Stimulated activated CD4-positive, alpha-beta T cell treated with anti-CD3 and anti-CD28 coated beads, Interleukin-1b, Interleukin-23, amount 100 ng/mL, for 1 hour (primary cell): ENCODE measurements at places on chromosomes 11 and 22.

DNA sequence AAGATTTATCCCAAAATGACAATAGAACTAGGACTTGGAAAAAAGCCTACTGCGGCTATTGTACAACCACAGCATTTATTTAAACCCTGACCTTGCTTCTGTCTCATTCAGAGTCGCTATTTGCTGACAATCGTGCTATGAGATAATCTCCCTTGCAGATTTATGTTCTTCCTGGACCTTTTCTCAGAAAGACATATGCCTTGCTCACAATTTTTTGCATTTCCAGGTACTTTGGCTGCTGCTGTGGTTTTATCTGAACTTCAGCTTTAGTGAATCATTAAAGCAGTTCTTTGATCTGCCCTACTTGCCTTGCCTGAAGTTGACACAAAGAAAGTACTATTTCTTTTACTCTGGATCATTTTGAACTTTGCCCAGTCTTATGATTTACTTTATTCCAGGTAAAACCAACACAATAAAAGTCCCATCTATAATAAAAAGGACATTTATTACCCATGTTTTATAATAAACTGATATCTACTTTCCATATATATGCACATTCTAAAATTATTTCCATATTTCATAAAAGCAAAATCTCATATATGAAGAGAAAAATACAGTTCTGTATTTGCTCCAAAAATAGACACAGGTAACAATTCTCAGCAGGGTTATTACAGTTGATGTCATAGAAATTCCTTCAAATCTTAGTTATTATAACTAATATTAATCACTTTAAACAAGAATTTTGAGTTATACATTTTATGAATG, 63.4 kb upstream of the CARD18 start:
- DNase-seq, result no peak

GRCh38 chr11:130227373-130227772, 67.8 kb downstream of the ST14 start:
- DNase-seq, result no peak

DNA sequence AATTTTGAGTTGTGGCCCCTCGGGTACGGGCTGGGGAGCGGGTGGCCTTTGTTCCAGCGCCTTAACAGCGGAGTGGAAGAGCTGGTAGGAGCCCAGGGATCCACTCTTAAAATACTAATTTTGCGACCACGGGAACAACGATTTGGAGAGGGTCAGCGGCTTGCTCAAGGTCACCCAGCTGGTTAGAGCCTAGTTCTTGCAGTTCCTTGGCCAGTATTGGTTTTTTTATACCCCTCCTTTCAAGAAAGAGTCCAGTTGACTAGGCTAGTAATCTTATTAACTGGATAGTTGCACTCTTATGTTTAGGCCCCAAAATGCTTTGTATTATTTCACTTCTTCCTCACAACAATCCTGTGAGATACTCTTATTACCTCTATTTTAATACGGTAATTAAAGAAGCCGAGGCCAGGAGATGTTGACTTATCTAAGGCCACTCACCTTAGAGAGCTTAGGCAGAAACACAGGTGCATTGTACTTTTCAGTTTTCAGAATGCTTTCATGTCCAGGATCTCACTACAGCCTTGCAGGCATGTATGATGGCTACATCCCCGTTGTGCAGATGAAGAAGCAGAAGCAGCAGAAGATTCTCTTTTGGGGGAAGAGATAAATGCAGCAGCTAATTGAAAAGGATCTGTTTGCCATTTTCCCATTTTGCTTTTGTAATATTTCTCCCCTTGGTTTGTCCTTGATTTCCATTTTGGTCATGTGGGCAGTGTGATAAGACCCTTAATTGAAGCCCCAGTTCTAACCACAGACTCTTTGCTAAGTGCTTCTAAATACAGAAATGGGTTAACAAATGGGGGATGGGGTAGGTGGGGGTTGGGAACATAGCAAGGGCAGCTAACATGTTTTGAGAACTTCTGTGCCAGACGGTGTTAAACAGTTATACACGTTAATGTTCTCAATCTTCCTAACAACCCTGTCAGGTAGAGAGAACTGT, 1.4 kb downstream of the SREBF2 start:
- DNase-seq, result no peak

DNA sequence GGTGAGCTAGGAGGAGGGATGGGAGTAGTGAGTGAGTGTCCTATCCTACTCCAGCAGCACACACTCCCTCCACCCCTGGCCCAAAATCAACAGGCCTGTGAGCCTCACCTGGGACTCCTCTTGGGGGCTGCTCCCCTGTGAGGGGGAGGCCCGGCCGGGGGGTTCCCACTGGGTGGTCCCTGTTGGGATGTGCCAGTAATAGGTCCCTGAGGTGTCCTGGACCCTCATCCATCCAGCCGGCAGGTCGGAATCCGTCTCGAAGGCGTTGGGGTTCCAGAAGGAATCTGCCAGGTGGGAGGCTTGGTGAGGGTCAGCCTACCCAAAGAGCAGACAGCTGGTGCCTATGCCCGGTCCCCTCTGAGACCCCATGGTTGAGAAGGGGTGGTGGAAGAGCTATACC, 13.3 kb downstream of the SMPD1 start:
- no peak for DNase-seq

DNA sequence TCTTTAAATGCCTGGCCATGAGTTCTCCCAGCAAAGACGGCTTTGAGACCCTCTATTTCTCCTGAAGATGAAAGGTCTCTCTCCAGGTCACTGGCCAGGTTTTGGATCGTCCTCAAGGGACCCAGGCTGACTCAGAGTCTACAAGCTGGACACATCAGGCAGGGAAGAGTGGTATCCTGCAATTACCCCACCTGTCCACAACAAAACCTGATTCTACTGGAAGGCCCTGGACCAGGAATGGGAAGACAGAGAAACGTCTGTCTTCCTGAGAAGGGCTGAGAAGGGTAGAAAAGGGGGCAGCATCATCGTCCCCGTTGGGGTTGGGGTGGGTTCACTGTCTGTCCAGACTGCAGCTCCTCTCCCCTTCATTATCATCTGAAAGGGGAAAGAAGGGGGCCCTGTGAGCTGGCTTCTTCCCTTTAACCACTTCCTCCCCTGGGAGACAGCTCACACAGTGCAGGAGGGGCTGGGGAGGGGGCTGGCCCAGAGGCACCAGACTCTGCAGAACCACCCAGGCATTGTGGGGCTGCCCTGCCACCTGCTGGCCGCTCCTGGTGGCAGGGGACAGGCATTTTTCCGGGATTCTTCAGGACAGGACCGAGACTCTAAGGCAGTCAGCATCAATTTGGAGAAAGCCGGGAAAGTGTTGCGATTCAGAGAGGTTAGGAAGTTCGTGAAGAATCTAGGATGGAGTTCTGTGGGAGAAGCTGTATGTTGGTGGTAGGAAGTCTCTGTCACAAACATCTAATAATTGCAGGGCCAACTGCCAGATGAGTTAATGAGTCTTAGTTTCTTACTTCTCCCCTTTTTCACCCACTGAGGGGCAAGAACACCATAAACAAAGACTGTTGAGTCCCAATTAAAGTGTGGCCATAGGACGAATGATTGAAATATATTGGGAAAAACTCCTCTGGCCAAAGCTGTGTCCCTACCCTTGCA, 57.6 kb downstream of the SYN3 start:
- no peak for DNase-seq

- DNase-seq, result no peak
Observed at GRCh38 chr11:117430293-117430955, 102.8 kb downstream of the CEP164 start.

DNA sequence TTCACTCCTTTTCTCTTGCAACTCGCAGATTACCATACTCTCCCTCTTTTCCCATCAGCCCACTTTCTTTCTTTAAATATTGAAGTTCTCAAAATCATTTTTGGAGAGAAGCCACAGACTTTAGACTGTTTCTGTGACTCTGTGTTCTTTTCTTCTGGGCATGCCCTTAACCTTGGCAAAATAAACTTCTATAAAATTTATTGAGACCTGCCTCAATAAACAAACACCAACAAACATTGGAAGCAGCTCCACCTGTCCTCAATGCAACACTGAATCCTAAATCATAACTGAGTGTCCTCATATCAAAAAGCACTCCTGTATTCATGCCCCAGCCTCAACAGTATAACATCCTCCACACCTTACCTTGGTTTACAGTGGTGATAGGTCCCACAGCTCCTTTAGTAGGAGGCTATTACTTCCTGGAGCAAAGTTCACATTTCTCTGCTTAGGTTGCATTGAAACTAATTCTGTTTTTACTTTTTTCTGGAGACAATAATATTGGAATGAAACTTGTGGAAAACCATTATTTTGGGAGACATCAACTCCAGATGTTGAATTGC, 320.0 kb upstream of the LRRC4C start:
- no peak for DNase-seq

- no peak for DNase-seq
Observed at GRCh38 chr11:86941077-86941870, 13.9 kb downstream of the FZD4 start.

DNA sequence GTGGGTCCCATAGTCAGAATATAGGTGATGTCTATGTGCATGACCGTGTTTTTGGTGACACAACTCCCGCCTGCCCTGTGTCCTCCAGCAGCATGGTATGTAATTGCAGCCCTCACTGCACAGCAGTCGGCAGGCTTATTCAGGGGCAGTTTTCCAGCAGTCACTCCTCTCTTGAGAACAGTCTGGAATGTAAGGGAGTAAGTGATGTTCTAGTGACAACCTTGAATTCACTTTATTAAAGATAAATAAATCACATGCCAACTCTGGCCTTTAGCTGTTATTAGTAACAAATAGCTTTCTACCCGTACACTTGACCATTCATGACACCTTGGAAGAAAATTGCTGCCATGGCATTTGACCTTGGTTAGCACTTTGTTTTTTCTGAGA, 27.9 kb downstream of the ZNRF3 start:
- DNase-seq, result no peak

GRCh38 chr22:50671641-50672040, 982 bp upstream of the SHANK3 start:
- no peak for DNase-seq

DNA sequence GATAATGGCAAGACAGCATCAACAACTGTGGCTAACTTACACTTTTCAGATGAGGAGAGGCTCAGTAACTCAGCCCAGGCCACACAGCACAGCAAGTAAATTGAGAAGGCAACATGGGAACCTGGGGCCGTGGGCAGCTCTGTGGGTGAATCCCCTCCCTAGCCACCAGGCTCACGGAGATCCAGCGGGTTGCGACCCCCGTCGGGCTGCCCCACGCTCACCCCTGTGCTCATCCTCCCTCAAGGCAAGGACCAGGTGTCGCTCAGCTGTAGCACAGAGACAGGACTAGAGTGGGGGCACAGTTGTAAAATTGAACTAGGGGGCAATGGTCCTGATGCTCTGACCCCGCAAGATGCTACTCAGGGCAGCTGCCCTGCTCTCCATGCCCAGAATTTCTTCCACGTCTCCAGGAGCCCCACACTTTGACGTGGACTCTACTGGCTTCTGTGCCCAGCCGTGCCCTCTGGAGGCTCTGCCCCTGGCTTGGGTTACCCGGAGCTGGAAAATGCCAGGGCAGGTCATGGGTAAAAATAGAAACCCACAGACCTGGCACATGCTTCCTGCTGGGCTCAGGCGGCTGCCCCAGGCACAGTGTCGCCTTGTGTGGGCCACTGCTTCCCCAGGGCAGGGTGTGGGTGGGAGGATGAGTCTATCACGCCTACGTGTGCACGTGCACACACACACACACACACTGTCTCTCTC, 9.0 kb downstream of the TUBA8 start:
- DNase-seq, result no peak

GRCh38 chr22:37183432-37184379, 4.3 kb downstream of the C1QTNF6 start:
- DNase-seq, result no peak

GRCh38 chr11:72349616-72350218, 84.6 kb downstream of the CLPB start:
- DNase-seq, result no peak

DNA sequence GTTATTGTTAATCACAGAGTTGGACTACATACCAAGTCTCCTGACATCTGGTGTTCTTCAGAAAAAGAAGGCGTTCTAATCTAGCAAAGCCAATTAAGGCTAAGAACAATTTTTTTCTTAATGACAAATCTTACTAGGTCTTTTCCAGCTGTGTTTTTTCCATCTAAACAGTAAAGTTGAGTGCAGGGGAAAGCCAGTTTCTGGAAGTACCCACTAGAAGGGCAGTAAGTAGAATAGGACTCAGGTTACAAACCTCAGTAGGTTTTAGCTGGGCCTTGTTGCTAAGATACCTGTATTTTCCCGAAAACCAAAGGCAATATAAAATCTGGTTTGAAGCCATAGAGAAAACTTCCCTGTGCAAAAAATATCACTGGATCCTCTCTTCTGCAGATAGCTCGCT, 351.9 kb downstream of the ETS1 start:
- DNase-seq, result no peak

GRCh38 chr11:130390071-130390758, 38.2 kb downstream of the ADAMTS8 start:
- DNase-seq, result no peak

GRCh38 chr22:49740242-49740641, 87.4 kb downstream of the BRD1 start:
- DNase-seq, result no peak

GRCh38 chr11:123194337-123195187, 486 bp downstream of the CLMP start:
- no peak for DNase-seq

DNA sequence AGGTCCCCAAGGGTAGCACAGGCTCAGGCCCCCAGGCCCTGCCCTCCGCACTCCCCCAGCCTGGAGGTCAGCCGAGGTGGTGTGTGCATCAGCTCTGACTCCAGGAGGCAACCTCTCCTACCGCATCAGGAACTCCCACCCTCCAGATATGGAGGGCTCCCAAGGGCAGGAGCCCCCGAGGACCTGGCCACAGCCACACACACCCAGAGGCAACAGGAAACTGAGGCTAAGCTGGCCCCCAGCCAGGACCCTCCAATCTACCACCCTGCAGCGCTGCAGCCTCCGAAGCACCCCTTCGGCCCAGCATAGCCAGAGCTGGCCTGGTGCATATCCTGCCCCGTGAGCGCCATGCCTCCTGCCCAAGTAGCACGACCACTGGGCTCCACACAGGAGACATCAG, 104.0 kb downstream of the MED15 start:
- DNase-seq, result no peak

GRCh38 chr22:17922925-17923903, 101.1 kb downstream of the MICAL3 start:
- no peak for DNase-seq

- DNase-seq, result no peak
Observed at GRCh38 chr11:4983841-4984240, 10.8 kb upstream of the OR51L1 start.

- DNase-seq, result no peak
Observed at GRCh38 chr11:102577723-102578122, 47.2 kb upstream of the MMP7 start.

- no peak for DNase-seq
Observed at GRCh38 chr11:35260342-35260985, 121.5 kb downstream of the CD44 start.
